ENCODE measurements at places on chromosomes 5 and 9.

- no peak for DNase-seq
Measured at GRCh38 chr5:67770431-67771025, 445.0 kb upstream of the PIK3R1 start.

DNA sequence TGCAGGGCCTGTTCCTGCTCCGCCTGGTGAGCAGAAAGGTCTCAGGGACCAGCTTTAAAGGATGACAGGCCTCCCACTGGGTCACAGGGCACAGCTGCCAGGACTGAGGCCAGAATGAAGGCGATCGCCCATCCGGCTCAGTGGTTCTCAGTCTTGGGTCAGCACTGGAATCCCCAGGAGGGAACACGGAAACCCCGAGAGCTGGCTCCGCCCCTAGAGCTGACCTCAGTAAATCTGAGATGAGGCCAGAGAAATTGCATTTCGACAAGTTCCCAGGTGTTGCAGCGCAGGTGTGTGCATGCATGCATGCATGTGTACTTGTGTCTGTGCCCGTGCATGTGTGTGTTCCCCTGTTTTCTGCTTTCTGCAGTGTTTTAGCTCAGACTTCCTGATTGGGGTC is 47.2 kb upstream of the KCNMB1 start:
- DNase-seq: no peak

DNA sequence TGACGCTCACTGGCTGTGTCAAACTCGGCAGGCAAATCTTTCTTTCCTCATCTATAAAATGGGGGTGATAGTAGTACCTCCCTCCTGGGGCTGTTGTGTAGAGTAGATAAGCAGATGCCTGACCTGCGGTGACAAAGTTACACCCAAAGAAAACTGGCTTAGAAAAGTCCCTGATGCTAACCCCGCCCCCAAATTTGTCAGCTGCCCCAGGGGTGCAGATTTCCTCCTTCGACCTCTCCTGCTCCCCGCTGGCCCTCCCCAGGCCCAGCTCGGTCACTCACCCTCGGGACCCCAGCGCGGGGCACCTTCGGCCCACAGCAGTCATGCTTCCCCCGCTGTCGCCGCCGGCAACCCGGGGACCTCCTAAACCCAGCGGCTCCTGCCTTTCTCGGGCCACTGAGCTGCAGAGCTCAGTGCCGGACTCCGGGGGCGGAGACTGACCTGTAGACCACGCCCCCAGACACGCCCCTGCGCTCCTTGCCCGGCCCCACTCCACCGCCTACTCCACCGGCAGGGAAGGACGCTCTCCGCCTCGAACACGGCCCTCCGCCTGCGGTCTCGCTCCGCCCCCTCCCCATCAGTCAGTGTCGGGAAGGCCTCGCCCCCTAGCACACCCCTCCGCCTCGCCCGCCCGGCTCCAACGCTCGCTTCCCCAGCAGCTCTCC is 7.4 kb downstream of the SH2D3C start:
- DNase-seq: peak; percentile 98

DNA sequence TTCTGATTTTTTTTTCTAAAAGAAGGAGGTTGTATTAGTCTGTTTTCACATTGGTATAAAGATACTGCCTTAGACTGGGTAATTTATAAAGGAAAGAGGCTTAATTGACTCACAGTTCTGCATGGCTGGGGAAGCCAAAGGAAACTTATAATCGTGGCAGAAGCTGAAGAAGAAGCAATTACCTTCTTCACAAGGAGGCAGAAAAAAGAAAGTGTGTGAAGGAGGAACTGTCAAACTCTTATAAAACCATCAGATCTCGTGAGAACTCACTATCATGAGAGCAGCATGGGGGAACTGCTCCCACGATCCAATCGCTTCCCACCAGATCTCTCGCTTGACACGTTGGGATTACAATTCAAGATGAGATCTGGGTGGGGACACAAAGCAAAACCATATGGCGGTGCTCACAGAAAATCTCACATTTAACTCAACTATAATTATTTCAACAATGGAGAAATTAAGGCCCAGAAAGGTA is 27.1 kb downstream of the DPYSL3 start:
- no peak for DNase-seq

DNA sequence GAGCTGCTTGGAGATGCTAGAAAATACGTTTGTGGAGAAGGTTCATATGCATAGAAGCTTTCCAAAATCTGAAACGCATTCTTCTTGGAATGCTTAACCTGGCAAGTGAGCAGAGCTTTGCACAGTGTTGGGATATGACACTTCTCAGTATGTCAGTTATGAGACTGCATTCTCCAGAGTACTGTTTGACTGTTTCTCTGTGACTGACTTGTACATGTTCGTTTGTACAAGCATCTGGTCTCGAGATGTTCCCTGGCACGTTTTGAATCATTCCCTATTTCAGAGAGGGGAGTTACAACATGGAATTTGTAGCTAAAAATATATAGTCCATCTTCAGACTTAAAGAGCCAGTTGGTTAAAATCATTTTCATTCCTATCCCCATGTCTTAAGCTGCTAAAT is 272.4 kb downstream of the ARRDC3 start:
- DNase-seq: no peak

DNA sequence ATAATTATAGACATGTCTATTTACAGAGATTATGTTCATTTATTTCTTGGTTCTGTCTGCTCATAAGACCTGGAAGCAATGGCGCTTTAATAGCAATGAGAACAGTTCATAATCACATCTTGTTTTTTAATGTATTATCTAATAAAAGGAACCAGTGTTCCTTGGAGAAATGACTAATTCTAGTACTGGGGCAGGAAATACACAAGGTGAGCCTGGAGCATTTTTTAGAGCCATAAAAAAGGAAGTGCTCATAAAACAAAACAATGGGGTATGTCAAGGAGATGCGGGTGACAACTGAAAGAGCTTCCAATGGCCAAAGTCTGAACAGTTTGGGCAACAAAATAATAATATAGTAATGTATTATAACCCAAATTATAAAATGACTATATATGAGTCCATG is 531.9 kb upstream of the CHD1 start:
- DNase-seq: no peak

DNA sequence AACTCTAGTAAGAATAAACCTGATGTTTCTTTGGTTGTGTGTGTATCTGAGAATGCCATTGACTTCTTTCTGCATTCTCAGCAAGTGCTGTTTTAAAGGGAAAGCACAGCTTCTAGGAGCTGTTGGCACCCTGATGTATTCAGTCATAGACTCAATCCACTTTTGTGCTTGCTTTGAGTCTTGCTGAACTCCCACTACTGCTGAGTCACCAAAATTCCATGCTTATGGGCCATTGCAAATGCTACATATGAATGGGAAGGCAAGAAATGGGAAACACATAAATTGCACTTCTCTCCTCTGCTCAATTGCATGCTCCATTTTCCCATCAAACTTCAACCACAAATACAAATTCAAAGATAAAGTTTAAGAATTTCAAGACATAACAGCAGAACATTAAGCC is 9.8 kb upstream of the FTMT start:
- no peak for DNase-seq

GRCh38 chr5:36570301-36571095 is 35.9 kb upstream of the SLC1A3 start:
- DNase-seq: no peak

GRCh38 chr9:113368348-113368981 is 8.3 kb downstream of the HDHD3 start:
- no peak for DNase-seq

- no peak for DNase-seq
Measured at GRCh38 chr5:31375999-31376720, 155.7 kb downstream of the DROSHA start.

GRCh38 chr5:109155625-109156024 is 254.1 kb downstream of the PJA2 start:
- DNase-seq: no peak

- DNase-seq: no peak
Measured at GRCh38 chr9:122179690-122180074, 20.0 kb downstream of the MORN5 start.

DNA sequence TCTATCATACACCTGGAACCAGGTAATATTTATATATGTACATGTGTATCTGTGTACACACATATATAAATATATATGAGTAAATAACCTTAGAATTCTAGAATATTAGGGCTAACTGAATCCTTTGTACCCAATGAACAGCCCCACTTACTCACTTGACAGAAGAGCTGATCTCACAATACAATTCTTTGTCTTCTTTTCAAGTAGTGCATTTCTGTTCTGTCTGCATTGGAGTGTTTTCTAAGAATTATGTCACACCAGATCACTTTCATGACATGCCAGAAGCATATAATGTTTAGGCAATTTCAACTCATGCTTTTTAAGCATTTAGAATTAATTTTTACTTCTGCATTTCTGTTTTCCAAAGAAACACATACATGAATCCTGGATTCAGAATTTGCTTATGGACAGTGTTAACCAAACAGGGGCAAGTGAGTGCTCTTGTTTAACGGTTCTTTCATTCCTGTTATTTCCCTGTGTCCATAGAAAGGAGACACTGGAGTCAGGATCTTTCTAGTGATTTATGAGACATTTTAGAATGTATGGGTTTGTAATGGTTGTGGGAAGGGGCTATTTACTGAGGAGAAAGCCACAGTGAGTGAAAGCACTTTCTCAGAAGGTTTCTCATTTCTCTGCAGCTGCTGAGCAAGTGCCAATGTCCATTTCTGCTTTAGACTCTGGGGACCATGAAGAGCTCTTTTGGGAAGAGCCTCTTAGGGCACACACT is 123.2 kb downstream of the RMI1 start:
- no peak for DNase-seq

DNA sequence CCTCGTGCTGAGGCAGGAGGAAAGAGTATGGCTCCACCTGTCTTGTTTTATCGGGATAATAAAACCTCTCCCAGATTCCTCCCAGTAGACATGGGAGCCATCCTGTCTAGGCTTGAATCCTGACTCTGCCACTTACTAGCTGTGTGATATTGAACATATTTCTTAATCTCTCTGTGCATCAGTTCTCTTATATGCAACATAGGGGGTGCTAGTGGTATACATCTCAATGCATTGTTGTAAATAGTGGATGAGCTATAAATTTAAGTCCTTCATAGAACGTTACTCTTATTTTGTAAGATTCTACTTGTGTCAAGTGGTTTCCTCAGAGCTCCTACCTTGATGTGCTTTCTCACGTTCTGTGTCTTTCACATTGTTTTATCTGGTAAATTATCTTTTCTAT is 417.7 kb upstream of the POU5F2 start:
- no peak for DNase-seq

- no peak for DNase-seq
Measured at GRCh38 chr5:62342476-62342837, 36.5 kb downstream of the KIF2A start.

DNA sequence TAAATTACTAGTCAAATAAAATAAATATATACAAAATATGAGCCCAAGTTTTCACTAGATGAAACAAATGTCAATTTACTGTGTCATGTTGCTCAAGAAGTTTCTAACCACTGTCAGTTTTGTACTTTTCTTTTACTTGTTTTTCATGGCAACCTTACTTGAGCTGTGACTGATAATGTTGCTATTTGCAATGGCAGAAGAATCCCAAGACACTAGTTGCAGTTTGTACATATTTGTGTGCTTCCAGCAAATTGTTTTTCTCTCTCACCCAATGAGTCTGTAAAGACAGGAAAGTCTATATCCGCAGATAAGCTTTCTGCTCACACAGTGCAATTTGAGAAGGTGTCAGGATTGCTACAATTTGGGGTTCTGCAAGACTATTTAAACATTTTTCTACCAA is 338.6 kb upstream of the PCSK5 start:
- no peak for DNase-seq

- no peak for DNase-seq
Measured at GRCh38 chr5:165906871-165907270, 2384.6 kb upstream of the WWC1 start.

- DNase-seq: no peak
Measured at GRCh38 chr9:113131689-113132151, 19.1 kb upstream of the SLC31A2 start.

DNA sequence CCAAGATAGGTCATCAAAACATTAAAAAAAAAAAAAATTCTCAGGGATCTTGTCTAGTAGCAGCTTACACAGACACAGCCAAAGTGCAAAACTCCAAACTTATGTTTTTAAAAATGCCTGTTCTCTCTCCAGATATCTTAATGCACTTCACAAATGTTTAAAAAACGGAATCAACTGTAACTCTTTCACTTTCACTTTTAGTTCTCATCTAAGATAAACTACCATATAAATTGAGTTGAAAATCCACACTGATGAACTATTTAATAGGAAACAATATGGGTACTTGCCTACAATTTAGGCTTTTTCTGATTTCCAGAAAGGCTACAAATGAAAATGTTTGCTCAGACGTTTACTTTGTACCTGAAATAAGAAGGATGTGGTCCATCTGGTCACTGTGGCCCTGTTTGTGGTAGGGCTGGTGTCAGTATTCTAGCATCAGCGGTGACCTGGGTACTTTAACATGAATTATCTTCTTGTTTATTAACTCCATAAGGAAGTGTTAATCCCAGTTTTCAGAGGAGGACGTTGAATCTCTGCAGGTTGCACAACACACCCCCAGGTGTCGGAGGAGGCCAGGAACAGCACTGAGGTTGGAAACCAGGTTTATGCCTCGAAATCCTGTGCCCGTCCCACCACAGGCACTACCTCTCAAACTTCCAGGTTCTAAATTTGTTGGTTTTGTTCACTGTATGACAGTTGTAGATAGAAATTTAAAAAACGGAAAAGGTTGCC is 13.3 kb upstream of the LPCAT1 start:
- DNase-seq: no peak

DNA sequence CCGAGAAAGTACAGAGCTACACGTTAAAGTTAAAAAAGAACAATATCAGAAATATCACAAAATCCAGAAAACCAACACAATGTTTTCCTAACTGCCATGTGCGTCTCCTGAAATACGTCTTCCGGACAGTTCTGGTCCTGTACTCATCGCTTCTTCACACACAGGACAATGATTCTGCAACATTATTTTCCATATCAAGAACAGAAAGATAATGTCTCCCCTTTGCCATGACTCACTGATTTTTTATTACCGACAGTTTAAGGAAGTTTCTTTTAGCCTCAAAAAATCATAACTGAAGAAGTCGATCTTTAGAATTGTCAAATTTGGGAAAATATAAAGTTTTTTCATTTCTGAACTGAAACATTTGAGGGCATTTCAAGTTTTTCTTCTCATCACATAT is 2.5 kb downstream of the TBC1D9B start:
- DNase-seq: no peak

DNA sequence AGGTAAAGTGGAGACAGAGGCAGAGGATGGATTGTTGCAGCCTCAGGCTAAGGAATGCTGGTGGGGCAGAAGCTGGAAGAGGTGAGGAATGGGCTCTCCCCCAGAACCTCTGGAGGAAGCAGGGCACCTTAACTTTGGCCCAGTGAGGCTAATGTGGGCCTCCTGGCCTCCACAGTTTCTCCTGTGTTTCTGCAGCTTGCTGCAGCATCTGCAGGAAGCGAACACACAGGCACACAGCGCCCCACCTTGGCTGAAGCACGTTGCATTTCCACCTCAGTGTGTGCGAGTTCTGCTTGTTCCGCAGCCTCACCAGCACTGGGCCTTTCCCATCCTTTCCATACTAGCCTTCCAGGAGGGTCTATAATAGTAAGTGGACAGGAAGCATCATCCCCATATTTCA is 27.2 kb upstream of the ASS1 start:
- no peak for DNase-seq
